ENCODE measurements at places on chromosomes 3 and 15.

DNA sequence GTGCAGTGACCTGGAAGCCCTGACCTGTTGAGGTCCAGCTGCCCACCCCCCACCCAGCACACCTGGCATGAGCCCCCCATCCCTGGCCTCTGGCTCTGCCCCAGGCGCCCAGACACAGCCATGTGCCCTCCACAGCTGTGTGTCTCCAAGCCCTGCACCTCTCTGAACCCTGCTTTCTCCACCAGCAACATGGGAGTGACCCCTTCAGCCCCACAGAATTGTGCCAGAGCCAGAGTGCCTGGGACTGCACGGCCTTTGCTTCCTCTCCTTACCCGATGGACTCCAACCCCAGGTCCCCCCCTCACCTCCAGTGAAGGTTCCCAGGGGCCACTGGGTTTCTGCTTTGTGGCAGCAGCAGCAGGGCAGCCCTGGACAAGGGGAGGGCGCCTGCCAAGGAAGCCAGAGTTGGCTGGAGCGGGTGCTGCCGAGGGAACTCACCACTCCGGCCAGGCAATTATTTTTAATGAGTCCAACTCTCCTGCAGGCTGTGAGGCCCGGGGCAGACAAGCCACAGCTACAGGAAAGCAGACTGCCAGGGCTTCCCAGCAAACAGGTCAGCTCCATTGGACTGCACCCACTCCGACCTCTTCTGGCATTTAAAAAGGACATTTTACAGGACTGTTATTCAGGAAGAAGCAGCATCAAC, 24.1 kb downstream of the PRR20G start:
- no peak for DNase-seq

DNA sequence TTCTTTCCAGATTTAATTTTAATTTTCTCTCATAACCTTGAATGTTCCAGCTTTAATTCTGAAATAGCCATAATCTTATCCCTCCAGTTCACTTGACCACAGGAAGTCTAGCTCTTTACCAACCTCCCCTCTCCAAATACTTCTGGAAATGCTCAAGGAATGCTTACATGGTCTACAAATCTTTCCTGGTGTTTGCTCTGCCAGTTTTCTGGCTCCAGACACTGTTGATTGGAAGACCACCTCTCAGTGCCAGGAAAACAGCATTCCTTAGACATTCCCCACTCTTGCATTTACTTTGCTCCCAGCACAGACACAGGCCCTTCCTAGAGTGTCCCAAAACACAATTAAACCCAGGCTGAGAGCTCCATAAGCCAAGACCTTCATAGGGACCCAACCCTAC, 98.6 kb downstream of the MESD start:
- no peak for DNase-seq

DNA sequence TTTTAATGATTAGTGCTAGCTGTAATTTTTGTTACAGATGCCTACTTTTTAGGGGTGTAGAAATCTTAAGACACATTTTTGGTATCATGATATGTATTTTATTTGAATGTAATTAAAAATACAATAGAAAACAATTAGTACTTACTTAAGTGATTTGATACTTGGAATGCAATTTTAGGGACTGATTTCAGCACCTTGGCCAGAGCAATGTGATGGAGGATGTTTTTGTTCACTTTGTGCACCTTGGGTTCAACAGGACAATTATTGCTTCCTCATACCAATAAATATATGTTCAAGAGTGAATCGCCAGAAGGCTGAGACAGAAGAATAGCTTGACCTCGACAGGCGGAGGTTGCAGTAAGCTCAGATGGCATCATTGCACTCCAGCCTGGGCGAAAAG, 22.3 kb downstream of the GMNC start:
- DNase-seq, result no peak

- DNase-seq, result no peak
Measured at GRCh38 chr15:100284191-100284590, 57.6 kb downstream of the ADAMTS17 start.

GRCh38 chr3:63353383-63353782, 75.3 kb downstream of the SYNPR start:
- no peak for DNase-seq

DNA sequence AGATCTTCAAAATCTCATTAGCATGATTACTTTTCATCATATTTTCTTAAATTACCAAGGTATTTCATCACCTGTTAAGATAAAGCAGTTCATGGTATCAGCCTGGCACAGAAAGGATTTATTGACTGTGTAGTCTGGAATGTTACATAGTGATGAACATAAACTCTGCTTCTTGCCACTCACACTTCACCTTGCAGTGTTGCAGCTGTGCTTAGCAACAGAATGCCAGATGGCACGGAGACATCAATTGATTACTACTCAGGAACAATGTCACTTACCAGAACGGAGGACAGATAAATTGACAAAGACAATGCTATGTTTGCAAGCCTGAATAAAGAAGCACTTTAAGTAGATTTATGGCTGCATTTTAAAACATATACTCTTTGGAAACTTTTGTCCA, 15.0 kb upstream of the BCHE start:
- no peak for DNase-seq

DNA sequence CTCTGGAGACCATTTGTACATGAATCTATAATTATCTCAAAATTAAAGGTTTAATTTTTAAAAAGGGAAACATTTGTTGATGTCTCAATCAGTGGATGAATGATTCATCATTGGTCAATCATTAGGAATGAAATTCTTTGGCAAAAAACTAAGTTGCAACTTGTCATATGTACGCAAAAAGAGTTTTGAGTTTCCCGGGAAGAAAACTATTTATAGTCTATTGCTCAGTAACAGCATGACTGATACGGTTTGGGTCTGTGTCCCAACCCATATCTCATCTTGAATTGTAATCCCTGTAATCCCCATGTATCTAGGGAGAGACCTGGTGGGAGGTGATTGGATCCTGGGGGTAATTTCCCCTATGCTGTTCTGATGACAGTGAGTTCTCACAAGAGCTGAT, 765.8 kb upstream of the ROBO1 start:
- no peak for DNase-seq

DNA sequence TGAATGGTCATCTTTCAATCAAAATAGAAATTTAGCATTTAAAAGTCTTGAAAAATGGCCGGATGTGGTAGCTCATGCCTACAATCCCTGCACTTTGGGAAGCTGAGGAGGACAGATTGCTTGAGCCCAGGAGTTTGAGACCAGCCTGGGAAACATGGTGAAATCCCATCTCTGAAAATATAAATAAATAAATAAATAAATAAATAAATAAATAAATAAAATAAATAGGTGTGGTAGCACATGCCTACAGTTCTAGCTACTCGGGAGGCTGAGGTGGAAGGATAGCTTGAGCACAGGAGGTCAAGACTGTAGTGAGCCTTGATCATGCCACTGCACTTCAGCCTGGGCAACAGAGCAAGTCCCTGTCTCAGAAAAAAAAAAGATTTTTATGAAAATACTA, 25.9 kb downstream of the SLC30A4 start:
- no peak for DNase-seq

DNA sequence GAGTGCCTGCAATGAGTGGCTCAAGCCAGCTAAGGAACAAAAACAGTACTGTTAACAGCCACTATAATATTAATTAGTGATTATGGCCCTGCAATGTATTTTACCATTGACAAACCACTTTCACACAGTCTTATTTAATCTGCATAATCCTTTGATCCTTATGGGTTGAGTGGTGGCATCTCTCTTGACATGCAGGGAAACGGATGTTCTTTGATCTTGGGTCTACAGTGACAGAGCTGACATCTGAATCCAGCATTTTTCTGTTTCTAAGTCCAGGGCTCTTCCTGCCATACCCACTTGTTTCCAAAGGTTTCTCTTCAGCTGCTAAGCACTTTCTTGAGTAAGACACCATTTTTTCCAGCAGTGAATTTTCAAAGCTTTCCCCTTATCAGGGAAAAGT, 277.7 kb upstream of the ROPN1 start:
- no peak for DNase-seq

GRCh38 chr3:126913524-126913923, 69.4 kb upstream of the PLXNA1 start:
- DNase-seq, result no peak

GRCh38 chr15:83207009-83207659, 489 bp downstream of the HDGFL3 start:
- no peak for DNase-seq

DNA sequence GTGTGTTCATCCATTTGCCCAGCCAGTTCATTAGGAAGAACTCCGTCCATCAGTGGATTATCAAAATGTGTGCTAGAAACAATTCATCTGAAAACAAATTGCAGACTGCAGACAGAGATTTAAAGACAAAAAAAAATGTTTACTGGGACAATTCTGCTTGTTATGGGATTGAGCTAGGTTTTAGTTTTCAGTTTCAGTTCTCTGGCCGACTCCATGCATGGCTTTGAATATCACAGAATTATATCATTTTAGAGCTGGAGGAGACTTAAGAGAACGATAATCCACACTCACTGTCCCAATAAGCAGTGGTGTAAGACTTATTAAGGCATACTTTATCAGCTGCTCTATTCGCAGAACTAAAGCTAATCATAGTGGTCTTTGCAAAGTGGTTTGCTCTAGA, 51.1 kb downstream of the TFG start:
- no peak for DNase-seq

DNA sequence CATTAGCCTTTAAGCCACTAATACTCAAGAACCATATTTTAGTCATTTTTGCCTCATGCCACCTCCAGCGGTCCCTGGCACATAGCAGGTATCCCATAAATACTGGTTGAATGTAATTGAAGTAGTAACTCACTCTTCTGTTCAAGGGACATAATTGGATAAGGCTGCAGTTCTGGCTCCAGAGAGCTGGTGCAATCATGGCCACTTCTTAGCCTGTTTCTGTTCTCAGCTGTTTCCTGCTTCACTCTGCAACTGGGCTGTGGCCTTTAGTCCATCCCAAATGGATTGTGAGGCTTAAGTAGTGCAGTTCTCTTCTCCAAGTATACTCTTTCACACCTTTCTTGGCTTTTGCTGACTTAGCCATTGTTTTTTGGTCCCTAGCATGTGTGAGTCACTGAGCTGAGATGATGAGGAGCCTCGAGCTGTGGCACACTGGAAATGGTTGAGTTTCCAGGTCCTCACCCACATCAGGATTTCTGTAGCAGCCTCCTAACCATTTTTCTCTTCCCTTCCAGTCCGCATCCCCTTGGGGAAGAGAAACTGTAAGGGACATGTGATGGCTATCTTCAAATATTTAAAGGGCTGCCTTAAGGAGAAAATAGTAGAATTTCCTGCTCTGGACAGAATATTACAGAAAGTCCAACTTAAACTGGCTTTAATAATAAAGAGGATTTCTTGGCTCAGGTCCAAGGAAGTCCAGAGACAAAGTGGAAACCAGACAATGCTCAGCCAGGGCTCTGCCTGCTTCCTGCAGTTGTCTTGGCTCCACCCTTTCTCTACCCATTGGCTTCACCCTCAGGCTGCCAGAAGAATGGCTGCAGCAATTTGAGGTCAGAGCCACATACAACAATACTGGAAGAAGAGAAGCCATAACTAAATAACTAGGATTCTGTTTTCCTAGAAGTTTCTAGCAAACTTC, 305.4 kb upstream of the ROPN1 start:
- no peak for DNase-seq

GRCh38 chr15:33377204-33377603, 66.4 kb downstream of the RYR3 start:
- DNase-seq, result no peak

DNA sequence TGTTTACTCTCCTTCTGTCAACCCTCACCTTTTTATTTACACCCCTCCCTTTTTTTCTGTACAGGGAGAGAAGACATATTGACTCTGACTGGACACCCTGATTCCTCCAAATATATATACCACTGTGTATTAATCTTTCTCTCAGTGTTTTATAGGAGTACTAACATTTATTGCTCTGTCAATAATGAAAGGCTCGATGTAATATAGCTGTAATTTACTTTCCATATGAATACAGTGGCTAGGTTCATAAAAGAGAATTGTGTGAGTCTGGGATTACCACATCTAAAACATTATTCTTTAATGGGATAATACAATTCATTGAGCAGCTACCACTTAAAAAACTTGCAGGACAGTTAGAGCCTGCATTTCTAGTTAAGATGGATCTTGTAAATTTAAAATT, 194.3 kb downstream of the SV2B start:
- no peak for DNase-seq

GRCh38 chr15:74782259-74783071, 585 bp downstream of the CSK start:
- DNase-seq, result no peak

DNA sequence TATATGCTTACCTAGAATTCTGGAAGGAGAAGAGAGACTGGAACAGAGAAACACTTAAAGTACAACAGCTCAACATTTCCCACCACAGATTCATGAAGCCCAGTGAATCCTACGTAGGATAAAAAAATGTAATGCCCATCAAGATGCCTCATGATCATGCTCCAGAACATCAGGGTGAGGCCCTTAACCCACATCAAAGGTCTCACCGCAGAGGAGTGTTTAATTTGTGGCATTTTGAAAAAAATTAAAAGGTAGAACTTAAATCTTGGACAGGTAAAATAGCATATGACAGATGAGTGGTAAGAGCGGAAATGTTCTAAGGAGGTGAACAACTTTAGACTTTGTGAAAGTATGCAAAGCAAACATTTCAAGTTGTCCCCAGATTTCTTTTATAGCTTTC, 9.7 kb upstream of the SLC6A20 start:
- no peak for DNase-seq

DNA sequence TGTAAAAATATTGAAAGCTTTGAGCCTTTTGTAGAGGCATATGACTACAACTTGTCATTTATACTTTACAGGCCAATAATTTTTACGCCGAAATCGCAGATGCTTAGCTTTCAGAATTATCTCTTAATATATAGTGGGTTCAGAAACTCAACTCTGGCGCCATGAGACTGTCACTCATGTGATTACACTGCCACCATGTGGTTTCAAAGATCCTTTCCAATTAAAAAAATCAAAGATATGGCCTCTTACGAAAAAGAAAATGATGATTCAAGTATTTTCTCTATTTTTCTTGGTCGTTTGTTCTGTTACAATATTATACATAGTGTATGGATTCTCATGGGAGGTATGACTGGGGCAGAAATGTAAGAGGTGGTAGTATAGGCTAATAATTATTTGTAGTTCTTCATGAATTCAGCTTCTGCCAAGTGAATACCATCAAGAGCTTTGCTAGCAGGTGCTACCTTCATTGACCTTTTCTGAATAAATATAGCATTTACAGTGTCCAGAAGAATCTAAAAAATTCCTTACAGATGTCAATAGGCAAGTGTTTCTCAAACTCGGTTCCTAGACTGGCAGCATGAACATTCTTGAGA, 751.7 kb upstream of the GOLIM4 start:
- DNase-seq, result no peak

- no peak for DNase-seq
Measured at GRCh38 chr3:115478359-115478758, 145.0 kb upstream of the GAP43 start.

- no peak for DNase-seq
Measured at GRCh38 chr3:53998980-53999379, 107.3 kb upstream of the SELENOK start.
